Hepatocyte (in vitro differentiated cells): ENCODE measurements at places on chromosomes 5 and 9. TPM values are rescaled to one million over a fixed set of nuclear protein-coding genes. Genes with fewer than 3 reads are reported as not detected.

WDR70 gene
- 33.8 and 37.0 TPM in 2 replicates for total RNA-seq

- H3K4me1 ChIP-seq: no peaks in the 10 kb centered on the region
- H3K36me3 ChIP-seq: no peaks in the 10 kb centered on the region
- no peak for DNase-seq
- H3K4me3 ChIP-seq: no peak overlapping the region
- H3K27ac ChIP-seq: no peak overlapping the region
These were observed 234.4 kb upstream of the ATP10B start for GRCh38 chr5:161086461-161086860.

GRCh38 chr5:147898875-147899401, 7.4 kb downstream of the C5orf46 start:
- no peaks in the 10 kb centered on the region for H3K27me3 ChIP-seq
- no peak for DNase-seq
- no peak overlapping the region for H3K4me3 ChIP-seq
- H3K36me3 ChIP-seq: no peaks in the 10 kb centered on the region
- H3K27ac ChIP-seq: no peak overlapping the region

DNA sequence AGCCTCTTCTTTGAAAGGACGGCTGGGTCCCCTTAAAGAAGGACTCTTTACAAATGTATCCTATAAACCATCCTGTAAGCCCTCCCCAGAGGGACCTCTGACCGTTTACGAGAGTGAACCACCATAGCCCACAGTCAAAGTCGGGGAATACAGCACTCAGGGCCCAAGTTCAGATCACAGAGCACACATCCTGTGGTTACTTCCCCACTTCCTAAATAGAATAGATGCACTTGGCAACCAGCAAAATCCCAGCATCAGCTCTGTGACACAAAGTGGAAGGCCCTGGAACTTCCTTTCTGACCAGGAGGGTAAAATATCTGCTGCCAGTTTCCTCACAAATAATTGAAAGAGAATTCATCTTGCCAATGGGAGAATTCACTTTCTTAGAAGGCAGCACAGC, 6.9 kb upstream of the IGFBPL1 start:
- peaks cover 11% of the 10 kb centered on the region for H3K4me1 ChIP-seq
- peaks cover 10% of the 10 kb centered on the region for H3K27me3 ChIP-seq
- no peak overlapping the region for H3K4me3 ChIP-seq
- no peaks in the 10 kb centered on the region for H3K36me3 ChIP-seq
- no peak for DNase-seq

DNA sequence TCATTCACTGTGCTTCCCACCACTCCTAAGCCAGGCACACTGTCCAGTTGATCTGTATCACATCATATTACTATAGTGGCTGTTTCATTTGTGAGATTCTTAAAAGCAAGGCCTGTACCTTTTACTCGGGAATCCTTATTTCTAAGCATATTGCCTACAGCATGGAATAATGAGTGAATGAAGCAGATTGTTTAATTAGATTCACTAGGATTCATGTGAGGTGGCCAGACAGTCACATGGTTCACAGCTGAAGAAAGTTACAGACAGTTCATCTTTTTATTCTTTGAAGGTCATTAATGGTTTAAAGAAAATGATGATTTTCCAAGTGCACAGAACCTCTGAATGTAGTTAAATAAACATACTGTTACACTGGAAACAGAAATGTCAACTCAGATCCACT, 24.3 kb upstream of the SEMA6A start:
- no peak overlapping the region for H3K27ac ChIP-seq
- no peaks in the 10 kb centered on the region for H3K27me3 ChIP-seq
- H3K4me1 ChIP-seq: no peaks in the 10 kb centered on the region

MPDZ gene
- total RNA-seq: 43.3 and 45.5 TPM in 2 replicates

ANKRD34B gene
- total RNA-seq: not detected in 2 replicates

ZDHHC11B gene
- 0.16 and 0.83 TPM in 2 replicates for total RNA-seq

TMEM174 gene
- total RNA-seq: not detected in 2 replicates

SNX24 gene
- 26.9 and 38.2 TPM in 2 replicates for total RNA-seq

GRCh38 chr5:9301200-9301599, 244.7 kb downstream of the SEMA5A start:
- DNase-seq: no peak
- H3K4me3 ChIP-seq: no peak overlapping the region
- no peak overlapping the region for H3K27ac ChIP-seq
- H3K36me3 ChIP-seq: no peaks in the 10 kb centered on the region
- no peaks in the 10 kb centered on the region for H3K27me3 ChIP-seq

GRCh38 chr5:56262279-56262678, 29.1 kb upstream of the ANKRD55 start:
- no peak for DNase-seq
- H3K4me3 ChIP-seq: no peak overlapping the region
- no peaks in the 10 kb centered on the region for H3K27me3 ChIP-seq
- no peaks in the 10 kb centered on the region for H3K4me1 ChIP-seq

SLC36A2 gene
- total RNA-seq: 0.30 TPM in 1 of 2 replicates, not detected in the other

LHX6 gene
- total RNA-seq: 0.10 and 0.16 TPM in 2 replicates

GRCh38 chr9:120878188-120879130, 1.5 kb upstream of the PHF19 start:
- H3K27ac ChIP-seq: peak overlapping the region; percentile 95
- H3K27me3 ChIP-seq: no peaks in the 10 kb centered on the region
- peaks cover 37% of the 10 kb centered on the region for H3K4me1 ChIP-seq
- DNase-seq: no peak
- H3K36me3 ChIP-seq: no peaks in the 10 kb centered on the region

DNA sequence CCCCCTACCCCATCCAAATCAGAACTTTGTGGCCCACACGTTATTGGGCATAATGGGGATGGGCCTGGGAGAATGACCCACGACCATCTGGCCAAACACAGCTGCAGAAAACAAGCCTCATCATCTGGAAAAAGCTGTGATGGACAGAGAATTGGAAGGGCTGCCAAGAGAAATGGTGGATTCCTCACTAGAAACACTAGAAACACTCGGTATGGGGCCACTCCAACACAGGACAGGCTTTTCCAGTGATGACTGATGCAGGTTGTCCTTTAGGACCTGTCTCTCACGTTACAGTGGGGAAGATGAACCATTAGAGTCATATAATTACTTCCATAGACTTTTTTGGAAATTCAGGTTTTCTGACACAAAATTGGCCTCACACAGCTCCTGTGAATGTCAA, 172.4 kb upstream of the TARS1 start:
- no peaks in the 10 kb centered on the region for H3K27me3 ChIP-seq
- no peak overlapping the region for H3K4me3 ChIP-seq
- no peak overlapping the region for H3K27ac ChIP-seq
- H3K36me3 ChIP-seq: no peaks in the 10 kb centered on the region
- no peak for DNase-seq
- no peaks in the 10 kb centered on the region for H3K4me1 ChIP-seq

- peak overlapping the region; percentile 92 for H3K27ac ChIP-seq
- H3K4me3 ChIP-seq: peak overlapping the region; percentile 28
- DNase-seq: peak; percentile 35
- H3K27me3 ChIP-seq: no peaks in the 10 kb centered on the region
- H3K4me1 ChIP-seq: peaks cover 43% of the 10 kb centered on the region
- no peaks in the 10 kb centered on the region for H3K36me3 ChIP-seq
These were observed 881 bp upstream of the B4GALT1 start for GRCh38 chr9:33167972-33168461.

DNA sequence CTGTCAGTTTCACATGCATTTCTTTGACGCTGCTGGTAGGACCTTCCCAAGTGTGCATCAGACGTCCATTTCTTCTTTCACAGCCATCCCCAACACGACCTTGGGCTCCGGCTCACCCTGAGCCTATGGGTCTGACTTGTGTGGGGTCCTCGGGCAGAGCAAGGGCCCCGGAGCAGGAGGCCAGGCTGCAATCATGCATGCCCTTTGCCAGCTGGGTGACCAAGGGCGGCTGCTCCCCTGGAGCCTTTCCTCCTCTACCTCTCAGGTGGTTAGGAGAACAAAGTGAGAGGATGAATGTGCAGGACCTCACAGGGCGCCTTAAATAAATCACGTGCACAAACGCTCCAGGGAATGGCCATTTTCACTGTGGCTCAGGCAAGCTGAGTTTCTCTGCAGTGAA, 33.2 kb downstream of the TERT start:
- H3K27me3 ChIP-seq: no peaks in the 10 kb centered on the region
- no peak overlapping the region for H3K4me3 ChIP-seq
- DNase-seq: no peak
- H3K27ac ChIP-seq: no peak overlapping the region
- H3K4me1 ChIP-seq: no peaks in the 10 kb centered on the region
- H3K36me3 ChIP-seq: no peaks in the 10 kb centered on the region

EIF4E1B gene
- total RNA-seq: not detected in 2 replicates

CMYA5 gene
- 2.0 and 3.5 TPM in 2 replicates for total RNA-seq

- H3K27me3 ChIP-seq: no peaks in the 10 kb centered on the region
- DNase-seq: no peak
- H3K4me1 ChIP-seq: no peaks in the 10 kb centered on the region
- no peaks in the 10 kb centered on the region for H3K36me3 ChIP-seq
These were observed 356.7 kb downstream of the DIRAS2 start for GRCh38 chr9:90285946-90286345.

UCK1 gene
- total RNA-seq: 22.2 and 28.0 TPM in 2 replicates

TSSK1B gene
- total RNA-seq: 0.60 TPM in 1 of 2 replicates, not detected in the other

DNA sequence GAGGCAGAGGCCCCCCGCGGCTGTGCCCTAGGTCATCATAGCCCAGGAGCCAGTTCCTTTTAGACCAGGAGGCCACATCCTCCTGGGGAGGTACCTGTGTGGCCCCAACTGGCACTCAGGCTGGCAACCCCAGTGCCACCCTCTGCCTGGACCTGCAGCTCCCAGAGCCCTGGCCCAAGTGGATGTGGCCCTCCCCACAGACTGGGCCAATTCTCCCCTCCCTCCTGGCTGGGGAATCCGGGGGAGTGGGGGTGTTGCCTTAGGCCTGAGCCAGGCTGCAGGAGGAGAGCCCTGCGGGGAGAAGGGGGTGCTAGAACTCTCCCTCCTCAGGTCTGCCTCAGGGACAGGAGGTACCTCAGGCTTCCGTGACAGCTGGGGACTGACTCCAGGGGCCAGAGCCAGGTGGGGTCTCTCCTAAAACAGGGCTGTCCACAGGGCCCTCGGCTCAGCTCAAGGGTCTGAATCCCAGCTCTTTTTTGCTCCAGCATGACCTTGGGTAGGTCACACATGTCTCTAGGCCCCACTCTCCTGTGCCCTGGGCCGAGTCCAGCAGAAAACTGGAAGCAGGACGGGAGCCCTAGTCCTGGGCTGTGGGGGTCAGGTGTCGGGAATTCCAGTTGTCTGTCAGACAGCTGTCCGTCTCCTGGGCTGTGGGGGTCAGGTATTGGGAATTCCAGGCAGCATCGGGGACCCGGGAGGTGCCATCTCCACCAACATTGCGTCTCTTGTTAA, 9.6 kb downstream of the DNLZ start:
- no peak for DNase-seq

DNA sequence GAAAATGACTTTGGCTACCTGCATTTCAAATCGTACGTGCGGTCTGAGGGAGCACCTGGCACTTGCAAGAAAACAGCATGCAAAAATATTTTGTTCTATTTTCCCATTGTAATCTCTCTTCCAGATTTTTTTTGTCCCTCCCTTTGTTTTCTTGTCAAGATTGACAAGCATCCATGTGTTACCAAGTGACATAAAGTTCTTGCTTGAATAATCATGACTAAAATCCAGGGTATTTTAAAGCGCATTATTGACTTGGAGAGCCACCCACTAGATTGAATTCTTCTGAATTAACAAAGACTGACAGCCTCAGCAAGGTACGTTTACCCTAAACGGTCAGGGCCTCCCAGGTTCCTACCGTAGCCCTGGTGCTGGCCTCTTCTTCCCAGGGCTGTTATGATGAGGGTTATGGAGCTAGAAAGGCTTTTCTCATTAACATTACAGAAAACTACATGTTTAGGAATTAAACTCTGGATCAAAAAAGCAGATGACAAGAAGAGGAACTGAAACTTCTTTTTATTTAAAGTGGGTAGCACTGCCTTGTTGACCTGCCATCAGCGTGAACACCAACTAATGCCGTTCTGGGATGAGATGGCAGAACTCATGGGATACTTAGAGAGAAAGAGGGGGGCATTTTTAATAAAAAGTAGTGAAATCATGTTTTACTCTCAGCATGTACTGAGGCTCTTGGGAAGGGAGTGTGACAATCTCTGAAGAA, 297.0 kb downstream of the EFNA5 start:
- no peak for DNase-seq
- H3K36me3 ChIP-seq: no peaks in the 10 kb centered on the region
- no peaks in the 10 kb centered on the region for H3K4me1 ChIP-seq
- H3K27me3 ChIP-seq: no peaks in the 10 kb centered on the region
- no peak overlapping the region for H3K27ac ChIP-seq
- H3K4me3 ChIP-seq: no peak overlapping the region

DNA sequence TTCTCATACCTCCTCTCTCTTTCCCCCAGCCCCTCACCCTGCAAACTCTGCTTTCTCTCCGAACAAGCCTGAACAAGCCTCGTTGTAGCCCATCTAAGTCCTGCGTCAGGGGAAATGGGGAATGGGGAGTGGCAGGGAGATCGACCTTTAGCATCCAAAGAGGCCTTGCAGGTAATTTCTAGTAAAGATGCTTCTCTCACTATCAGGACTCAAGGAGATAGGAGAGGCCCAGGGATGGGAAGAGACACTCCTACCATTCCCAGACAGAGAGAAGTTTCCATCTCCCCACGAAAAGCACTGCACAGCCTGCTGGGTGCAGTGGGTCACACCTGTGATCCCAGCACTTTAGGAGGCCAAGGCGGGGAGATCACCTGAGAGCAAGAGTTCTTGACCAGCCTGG, 44.4 kb upstream of the CTNNA1 start:
- no peaks in the 10 kb centered on the region for H3K27me3 ChIP-seq
- no peaks in the 10 kb centered on the region for H3K36me3 ChIP-seq
- DNase-seq: peak; percentile 59

GRCh38 chr5:132850066-132850465, 16.2 kb downstream of the GDF9 start:
- H3K27me3 ChIP-seq: no peaks in the 10 kb centered on the region
- peaks cover 14% of the 10 kb centered on the region for H3K4me1 ChIP-seq
- no peak overlapping the region for H3K4me3 ChIP-seq
- H3K27ac ChIP-seq: peak overlapping the region; percentile 49

DNA sequence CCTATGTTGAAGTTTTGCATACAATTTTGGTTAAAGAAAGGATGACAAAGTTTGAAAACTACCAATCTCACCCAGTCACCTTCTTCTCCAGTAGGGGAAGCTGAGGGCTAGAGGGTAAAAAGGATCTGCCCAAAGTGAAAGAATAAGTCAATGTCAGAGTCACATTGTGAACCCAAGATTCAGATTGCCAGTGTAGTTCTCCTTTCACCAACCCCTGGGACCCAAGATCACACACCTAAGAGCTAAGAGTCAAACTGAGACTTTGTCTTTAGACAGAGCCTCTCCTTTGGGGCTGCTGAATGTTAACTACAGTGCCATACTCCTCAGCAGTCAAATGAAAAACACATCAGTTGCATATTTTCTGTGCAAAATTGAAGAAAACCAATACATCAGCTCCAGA, 210.6 kb downstream of the ATP10B start:
- no peak overlapping the region for H3K27ac ChIP-seq
- DNase-seq: no peak
- no peak overlapping the region for H3K4me3 ChIP-seq
- peaks cover 18% of the 10 kb centered on the region for H3K4me1 ChIP-seq

GRCh38 chr9:105255421-105255820, 11.0 kb downstream of the SLC44A1 start:
- H3K27me3 ChIP-seq: no peaks in the 10 kb centered on the region
- H3K4me1 ChIP-seq: peaks cover 35% of the 10 kb centered on the region
- no peak overlapping the region for H3K4me3 ChIP-seq
- no peak for DNase-seq
